ENCODE measurements at places on chromosomes 1 and 21. TPM values are rescaled to one million over a fixed set of nuclear protein-coding genes. Genes with fewer than 3 reads are reported as not detected.

FDPS gene
- 139 TPM for total RNA-seq

DDAH1 gene
- 20.7 TPM for total RNA-seq

INSRR gene
- total RNA-seq, result under 0.01 TPM

FOXO6 gene
- total RNA-seq, result 4.1 TPM

All from skin of body (tissue), 3 donors.